ENCODE measurements at places on chromosomes 11 and 22. TPM values are rescaled to one million over a fixed set of nuclear protein-coding genes. Genes with fewer than 3 reads are reported as not detected.

GRCh38 chr11:95720195-95720594, 69.4 kb downstream of the FAM76B start:
- H3K27me3 ChIP-seq: peaks cover 6% of the 10 kb centered on the region
- DNase-seq: no peak
- no peak overlapping the region for H3K4me3 ChIP-seq
- H3K36me3 ChIP-seq: no peaks in the 10 kb centered on the region

DNA sequence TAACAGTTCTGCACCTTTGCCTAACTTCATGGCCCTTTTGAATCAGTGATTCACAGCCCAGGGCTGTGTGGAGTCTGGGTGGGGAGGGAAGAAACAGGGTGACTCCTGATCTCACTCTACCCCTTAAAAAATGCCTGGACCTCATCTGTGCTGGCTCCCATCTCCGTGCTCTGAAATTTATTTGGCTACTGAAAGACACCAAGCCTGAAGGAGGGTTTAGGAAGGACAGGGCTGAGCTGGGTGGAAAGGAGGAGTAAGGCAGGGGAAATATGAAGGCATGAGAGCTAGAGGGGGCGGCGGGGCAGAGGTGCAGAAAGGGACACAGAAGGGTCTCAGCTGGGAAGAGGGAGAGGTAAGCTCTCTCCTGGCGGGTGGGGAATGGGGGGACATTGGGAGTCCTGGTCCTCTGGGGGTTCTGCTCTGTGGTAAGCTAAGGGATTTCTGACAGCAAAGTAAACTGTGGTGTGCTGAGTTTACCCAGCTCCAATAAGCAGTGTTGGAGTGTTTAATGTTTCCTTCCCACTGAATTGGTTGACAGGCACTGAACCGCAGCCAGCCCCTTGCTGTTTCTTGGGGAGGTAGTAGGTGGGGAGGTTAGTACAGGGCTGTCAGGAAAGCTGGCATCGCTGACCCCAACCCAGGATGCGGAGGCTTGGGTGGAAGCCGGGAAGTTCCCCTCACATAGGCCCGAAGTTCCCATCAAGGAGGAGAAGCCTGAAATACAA, 71.1 kb downstream of the RPUSD4 start:
- H3K27me3 ChIP-seq: peaks cover 35% of the 10 kb centered on the region
- H3K36me3 ChIP-seq: no peaks in the 10 kb centered on the region
- H3K4me1 ChIP-seq: peaks cover 16% of the 10 kb centered on the region
- no peak overlapping the region for H3K27ac ChIP-seq
- no peak overlapping the region for H3K4me3 ChIP-seq

DNA sequence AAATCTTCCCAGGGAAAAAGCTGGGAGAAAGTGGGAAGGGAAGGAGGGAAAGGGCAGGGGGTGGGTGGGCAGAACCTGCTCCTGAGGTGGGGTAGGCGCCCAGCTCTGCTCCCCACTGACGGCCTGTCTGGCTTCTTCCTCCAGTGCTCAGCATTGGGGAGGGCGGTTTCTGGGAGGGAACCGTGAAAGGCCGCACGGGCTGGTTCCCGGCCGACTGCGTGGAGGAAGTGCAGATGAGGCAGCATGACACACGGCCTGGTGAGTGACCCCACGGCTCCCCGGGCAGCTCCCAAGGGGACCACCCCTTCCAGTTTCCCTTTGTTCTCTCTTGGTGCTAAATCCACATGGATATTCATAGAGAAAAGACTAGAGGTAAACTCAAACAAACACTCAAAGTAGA, 25.9 kb downstream of the SHANK3 start:
- peaks cover 10% of the 10 kb centered on the region for H3K4me1 ChIP-seq
- no peaks in the 10 kb centered on the region for H3K36me3 ChIP-seq
- no peak for DNase-seq
- H3K27me3 ChIP-seq: no peaks in the 10 kb centered on the region
- H3K27ac ChIP-seq: no peak overlapping the region

FXYD2 gene
- not detected for total RNA-seq

- no peak overlapping the region for H3K4me3 ChIP-seq
- H3K27me3 ChIP-seq: no peaks in the 10 kb centered on the region
- DNase-seq: no peak
- no peaks in the 10 kb centered on the region for H3K36me3 ChIP-seq
- H3K27ac ChIP-seq: no peak overlapping the region
Observed at GRCh38 chr11:10459029-10459970, 4.2 kb downstream of the AMPD3 start.

DNA sequence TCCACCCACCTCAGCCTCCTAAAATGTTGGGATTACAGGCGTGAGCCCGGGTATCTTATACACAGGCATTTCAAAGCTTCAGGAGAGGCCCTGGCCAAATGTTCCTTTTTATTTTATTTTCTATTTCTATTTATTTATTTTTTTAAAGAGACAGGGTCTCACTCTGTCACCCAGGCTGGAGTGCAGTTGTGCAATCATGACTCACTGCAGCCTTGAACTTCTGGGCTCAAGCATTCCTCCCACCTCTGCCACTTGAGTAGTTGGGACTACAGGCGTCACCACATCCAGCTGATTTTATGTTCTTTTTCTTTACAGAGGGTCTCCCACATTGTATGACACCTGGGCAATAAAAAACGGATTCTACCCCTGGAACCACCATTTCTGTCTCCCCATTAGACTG, 71.2 kb downstream of the FBXO7 start:
- no peaks in the 10 kb centered on the region for H3K36me3 ChIP-seq
- no peak overlapping the region for H3K4me3 ChIP-seq
- H3K27me3 ChIP-seq: peaks cover 11% of the 10 kb centered on the region
- H3K4me1 ChIP-seq: no peaks in the 10 kb centered on the region
- peak; percentile 44 for DNase-seq
- H3K27ac ChIP-seq: no peak overlapping the region

PAFAH1B2 gene
- 142 TPM for total RNA-seq

UBQLN3 gene
- total RNA-seq: not detected

YWHAH gene
- 160 TPM for total RNA-seq

DNA sequence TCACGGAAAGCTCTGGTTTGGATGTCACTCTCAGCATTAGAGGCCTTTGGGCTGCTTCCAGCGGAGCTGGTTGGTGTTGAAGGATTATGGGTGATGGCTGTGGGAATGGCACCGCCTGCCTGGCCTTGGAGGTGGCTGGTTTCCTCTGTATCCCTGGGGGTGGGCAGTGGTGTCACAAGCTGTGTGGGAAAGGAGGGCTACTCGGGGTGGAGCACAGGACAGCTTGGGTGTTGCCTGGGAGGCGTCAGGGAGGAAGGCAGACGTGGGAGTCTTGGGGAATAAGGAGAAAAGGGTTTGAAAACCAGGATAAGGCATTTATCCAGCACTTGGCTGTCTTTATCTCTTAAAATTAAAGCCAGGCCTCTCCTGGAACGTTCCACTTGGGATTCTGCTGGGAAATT, 71.8 kb downstream of the ADAMTS15 start:
- no peak overlapping the region for H3K4me3 ChIP-seq
- no peaks in the 10 kb centered on the region for H3K27me3 ChIP-seq
- no peak overlapping the region for H3K27ac ChIP-seq

- no peak overlapping the region for H3K4me3 ChIP-seq
- H3K27ac ChIP-seq: no peak overlapping the region
- peaks cover 70% of the 10 kb centered on the region for H3K36me3 ChIP-seq
- no peak for DNase-seq
Observed at GRCh38 chr22:41177040-41177621, 28.0 kb upstream of the L3MBTL2 start.

DNA sequence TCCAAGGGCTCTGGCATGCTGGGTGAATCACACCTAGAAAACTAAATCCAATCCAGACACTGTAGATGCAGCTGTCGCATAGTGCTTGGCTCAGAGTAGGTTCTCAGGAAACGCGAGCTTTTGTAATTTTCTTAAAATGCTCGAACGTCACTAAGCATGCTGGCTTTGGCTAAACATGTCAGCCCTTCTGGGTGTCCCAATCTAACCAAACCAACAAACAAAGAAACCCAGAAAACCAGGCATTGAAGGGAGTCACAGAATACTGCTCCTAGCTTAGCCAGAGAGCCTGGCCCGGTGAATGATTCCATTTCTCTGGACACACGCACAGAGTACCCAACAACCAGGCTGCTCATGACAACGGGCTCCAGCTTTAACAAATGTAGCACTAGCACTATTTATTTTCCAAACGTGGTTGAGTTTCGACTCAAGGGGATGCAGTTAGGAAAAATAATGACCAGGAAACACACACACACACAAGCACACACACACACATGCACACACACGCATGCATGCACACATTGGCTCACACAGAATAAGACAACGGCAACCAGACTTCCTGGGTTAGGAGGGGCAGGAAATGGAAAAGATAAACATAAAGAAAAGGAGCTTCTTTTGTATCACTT, 492.6 kb downstream of the MIAT start:
- no peak overlapping the region for H3K27ac ChIP-seq
- peak; percentile 59 for DNase-seq
- H3K4me1 ChIP-seq: peaks cover 10% of the 10 kb centered on the region
- no peak overlapping the region for H3K4me3 ChIP-seq

- peaks cover 22% of the 10 kb centered on the region for H3K36me3 ChIP-seq
- H3K27ac ChIP-seq: no peak overlapping the region
- no peaks in the 10 kb centered on the region for H3K27me3 ChIP-seq
Observed at GRCh38 chr22:41524809-41525449, 19.3 kb downstream of the POLR3H start.

GRCh38 chr11:78069465-78069864, 5.8 kb downstream of the THRSP start:
- peaks cover 32% of the 10 kb centered on the region for H3K36me3 ChIP-seq
- H3K27me3 ChIP-seq: no peaks in the 10 kb centered on the region
- no peak overlapping the region for H3K4me3 ChIP-seq

LMNTD2 gene
- total RNA-seq: 2.5 TPM

DNA sequence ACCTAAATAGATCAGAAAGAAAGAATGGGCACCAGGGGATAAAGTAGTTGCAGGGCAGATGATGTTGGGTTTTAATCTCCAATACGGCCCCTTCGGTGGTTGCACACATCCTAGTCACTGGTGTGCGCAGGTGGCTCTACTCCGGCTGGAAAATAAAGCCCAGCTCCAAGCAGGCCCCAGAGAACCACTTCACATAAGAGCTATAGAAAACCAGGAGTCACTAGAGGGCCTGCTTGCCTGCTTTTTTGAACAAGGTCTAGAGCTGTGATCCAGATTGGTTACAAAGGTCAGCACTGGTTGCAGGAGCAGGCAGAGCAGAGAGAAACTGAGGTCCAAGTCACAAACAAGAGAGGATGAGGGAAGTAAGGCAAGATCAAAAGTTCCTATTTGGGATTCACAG, 41.5 kb upstream of the MS4A8 start:
- no peak overlapping the region for H3K27ac ChIP-seq
- no peak for DNase-seq
- H3K36me3 ChIP-seq: no peaks in the 10 kb centered on the region

DNA sequence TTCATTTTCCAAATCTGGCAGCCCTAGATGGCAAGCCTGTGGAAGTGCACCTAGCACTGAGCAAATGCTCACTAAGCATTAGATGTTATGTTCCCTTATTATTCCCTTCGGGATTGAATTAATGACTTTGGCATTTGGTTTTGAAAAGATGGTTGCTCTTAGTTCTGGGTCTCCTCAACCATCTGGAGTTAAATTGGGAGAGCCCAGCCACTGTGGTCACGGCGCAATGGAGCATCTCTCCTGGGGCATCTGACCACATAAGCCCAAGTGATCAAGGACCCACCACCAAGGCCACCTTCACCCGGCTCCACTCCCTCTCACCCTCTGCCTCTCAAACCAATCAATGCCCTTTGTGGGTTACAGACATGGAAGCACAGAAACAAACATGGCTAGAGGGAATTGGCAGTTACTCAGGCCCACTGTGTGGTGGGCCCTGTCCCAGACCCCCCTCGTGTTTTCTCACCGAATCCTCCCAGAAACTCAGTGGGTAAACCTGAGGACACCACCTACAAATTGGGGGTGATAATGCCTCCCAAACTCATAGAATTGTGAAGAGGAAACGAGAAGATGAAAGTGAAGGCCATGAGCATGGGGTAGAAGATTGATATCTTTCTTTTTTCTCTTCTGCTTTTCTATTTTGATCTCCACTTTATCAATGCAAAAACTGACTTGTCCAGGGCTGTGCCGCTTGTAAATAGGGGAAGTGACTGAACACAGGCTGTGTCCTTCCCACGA, 52.2 kb downstream of the IRAG1 start:
- no peaks in the 10 kb centered on the region for H3K27me3 ChIP-seq
- H3K4me1 ChIP-seq: peaks cover 13% of the 10 kb centered on the region
- no peak overlapping the region for H3K27ac ChIP-seq
- no peaks in the 10 kb centered on the region for H3K36me3 ChIP-seq

DNA sequence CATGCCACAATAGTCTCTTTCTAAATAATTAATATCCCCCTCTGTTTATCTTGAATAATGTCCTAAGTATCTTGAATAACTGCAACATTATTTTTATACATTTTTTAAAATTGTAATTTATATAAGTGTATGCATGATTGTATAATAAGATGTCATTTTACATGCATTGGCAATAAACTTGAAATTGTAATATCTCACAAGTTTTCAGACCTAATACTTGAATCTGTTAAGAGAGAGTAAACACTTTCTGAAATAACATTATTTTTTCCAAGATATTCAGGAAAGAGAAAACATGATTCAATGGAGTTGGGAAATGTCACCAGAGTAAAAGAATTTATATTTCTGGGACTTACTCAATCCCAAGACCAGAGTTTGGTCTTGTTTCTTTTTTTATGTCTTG, at the start of gene OR4D11:
Gene OR4D11 (plus strand): TSS at position 301 of the 400 bp plus-strand sequence. CDS start 0 bp downstream, at position 301.
- DNase-seq: no peak
- H3K4me3 ChIP-seq: no peak within 1 kb of the TSS
- H3K27ac ChIP-seq: no peak within 1 kb of the TSS
- no peaks in the 10 kb centered on the region for H3K27me3 ChIP-seq

Data from astrocyte (in vitro differentiated cells and primary cell).